Kidney capillary endothelial cell (primary cell): ENCODE measurements at places on chromosomes 3 and 15.
A peak's percentile ranks its signal among the peaks of the same experiment; 100 is the strongest.

GRCh38 chr3:29280404-29281093 lies at the start of gene RBMS3:
Gene RBMS3 (plus strand): TSS chr3:29281071.
- DNase-seq = peak; percentile 87

DNA sequence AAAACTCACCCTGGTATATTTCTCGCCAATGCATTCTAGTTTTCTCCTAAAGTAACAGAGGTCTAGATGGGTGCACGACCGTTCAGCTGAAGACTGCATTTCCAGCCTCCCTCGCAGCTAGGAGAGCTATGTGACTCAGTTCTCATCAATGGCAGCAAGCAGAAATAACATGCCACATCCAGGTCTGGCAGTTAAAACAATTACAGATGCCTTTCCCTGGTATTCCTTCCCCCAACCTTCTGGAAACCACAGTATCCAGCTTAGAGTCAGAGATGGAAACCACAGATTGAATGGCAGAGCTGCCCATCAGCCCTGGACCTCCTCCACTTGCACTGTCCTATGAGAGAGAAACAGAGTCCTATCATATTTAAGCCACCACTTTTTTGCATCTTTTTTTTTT lies 4.8 kb downstream of the HAPLN3 start:
- DNase-seq = no peak

GRCh38 chr3:3798631-3799113 lies 559 bp upstream of the LRRN1 start:
- no peak for DNase-seq

GRCh38 chr15:28936081-28936480 lies 50.3 kb downstream of the APBA2 start:
- DNase-seq = no peak

DNA sequence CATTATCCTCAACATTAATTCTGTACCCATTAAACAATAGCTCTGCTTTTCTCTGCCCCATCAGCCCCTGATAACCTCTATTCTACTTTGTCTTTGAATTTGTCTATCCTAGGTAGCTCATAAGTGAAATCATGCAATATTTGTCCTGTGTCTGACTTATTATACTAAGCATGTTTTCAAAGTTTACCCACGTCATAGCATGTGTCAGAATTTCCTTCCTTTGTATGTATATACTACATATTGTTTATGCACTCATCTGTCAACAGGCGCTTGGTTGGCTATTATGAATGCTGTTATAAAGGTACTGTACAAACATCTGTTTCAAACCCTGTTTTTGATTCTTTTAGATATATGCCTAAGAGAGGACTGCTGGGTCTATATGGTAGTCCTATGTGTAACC lies 18.2 kb downstream of the CSNK1G1 start:
- peak; percentile 57 for DNase-seq

DNA sequence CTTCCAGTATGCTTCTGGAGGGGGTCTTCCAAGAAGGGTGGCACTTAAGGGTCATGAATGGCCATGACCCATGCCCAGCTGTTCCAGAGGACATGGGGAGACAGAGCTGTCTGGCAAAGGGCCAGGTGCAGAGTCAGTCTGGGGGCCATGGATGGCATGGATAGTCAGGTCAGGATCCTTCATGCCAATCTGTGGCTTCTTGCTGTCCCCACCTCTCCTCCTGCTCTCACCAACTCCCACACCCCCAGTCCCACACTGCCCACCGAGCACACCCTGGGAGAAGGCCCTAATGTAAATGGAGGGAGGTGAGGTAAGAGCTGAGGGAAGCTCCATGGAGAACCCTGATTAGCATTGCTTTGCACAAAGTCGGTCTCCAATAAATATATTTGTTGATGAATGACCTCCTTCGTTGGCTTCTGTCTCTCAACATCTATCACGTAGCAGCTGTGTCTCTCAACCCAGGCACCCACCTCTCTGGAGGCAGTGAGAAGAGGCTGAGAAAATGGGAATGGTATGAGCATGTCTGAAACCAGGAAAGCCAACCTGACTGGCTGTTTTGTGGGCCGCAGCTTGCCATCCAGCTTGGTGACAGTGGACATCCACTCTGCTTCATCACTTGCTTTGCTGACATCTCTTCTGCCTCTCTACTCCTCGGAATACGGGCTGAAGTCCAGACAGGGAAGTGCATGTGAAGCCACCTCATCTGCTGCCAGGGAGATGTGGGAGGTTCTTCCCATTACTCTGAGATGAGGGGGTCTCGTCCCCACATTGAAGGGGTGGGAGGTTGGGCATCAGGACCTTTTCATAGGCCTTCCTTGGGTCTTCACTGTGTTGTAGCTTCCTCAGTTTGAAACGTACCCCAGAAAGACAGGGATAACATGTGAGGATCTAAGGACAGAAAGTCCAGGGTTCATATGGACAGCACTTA lies 37.7 kb upstream of the RAB6B start:
- DNase-seq = no peak

- DNase-seq = peak; percentile 33
Measured at GRCh38 chr3:177673112-177673914, 476.0 kb upstream of the TBL1XR1 start.

GRCh38 chr3:39494781-39495180 lies 27.3 kb downstream of the MOBP start:
- DNase-seq = no peak
